ENCODE measurements at places on chromosomes 7 and 10.

DNA sequence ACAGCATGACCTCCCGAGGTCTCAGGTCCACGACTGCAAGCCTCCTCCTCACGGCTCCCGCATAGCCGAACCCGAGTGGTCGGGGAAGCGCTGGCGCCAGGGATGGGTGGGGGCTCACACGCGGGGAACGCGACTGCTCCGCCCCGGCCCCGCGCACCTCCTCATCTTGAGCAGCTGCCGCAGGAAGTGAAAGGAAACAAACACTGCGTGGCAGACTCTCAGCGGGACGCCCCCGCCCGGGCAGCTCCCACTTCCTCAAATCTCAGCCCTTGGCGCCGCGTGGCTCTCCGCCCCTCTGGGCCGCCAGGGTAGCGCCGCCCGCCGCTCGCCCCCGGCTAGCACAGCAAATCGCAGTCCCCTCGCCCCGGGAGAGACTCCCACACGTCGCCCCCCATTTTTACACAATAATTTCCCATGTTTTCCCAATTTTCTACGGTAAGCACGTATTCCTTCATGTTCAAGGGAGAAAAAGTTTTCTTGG is at the start of gene TMEM243:
TSS of gene TMEM243 (minus strand) at position 188 of the 481 bp plus-strand sequence. CDS start 229 bp downstream, outside the sequence.
- DNase-seq, result peak; percentile 53

GRCh38 chr10:30036811-30037210 is 22.6 kb downstream of the JCAD start:
- no peak for DNase-seq

DNA sequence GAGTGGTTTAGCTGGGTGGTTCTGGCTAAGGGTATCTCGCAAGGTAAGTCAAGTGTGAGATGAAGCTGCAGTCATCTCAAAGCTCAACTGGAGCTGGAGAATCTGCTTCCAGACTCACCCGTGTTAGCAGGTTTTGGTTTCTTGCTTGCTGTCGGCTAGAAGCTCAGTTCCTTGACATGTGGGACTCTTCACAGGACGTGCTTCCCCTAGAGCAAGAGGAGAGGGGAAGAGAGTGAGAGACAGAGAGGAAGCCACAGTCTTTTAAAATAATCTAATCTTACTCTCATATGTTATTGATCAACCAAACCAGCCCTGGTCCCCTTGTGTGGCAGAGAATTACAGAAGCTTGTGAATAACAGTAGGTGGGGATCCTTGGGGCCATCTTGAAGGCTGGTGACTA is 199.5 kb downstream of the REEP3 start:
- no peak for DNase-seq

DNA sequence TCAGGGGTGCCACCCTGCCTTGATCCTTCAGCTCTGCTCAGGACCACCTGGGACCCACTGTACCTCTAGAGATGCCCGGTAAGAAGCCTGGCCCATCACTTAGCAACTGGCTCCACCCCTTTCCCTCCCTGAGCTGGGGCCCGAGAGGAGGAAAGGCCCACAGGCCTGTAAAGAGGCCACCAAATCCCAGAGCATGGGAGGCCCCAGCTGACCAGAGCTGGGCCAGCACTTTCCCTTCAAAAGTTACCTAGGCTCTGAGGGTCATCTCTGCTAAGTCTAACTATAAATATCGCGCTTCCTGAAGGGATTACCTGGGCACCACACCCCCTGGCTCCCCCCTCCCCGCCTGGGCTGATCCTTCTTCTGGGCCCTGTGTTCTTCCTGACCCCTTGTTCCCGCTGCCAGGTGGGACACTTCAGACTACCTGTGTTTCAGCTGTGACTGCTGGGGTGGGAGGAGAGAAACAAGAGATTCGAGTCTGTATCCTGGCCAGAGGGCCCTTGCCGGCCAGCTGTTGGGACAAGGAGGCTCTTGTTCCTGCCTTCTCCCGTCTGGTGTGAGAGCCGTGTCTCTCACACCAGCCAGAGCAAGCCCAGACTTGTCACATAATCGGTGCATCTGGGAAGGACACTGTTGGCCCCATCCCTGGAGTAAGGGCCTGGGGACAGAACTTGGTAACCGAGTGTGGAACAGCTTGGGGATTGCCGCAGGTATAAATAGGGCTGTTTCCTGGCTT is 22.8 kb upstream of the ANKRD2 start:
- DNase-seq, result peak; percentile 66

- DNase-seq, result no peak
Observed at GRCh38 chr10:112959207-112959838, 9.3 kb downstream of the TCF7L2 start.

DNA sequence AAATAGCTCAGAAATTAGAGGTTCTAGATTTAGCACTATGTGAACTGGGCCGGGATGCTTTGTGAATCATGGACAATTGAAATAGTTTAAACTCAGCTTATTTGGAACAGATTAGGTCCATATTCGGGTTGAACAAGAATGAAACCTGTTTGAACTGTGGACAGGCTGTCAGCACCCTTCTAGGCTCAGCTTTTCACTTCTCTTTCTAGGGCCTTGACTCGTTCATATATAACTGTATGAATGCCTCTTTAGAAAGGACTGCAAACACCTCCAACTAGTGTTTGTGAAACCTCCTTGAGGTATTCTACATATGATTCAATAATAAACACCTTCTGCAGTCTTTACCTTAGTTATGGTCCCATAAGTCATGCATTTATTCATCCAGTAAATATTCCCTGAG is 115.6 kb downstream of the REEP3 start:
- DNase-seq, result no peak

GRCh38 chr10:82190432-82191260 is 315.7 kb downstream of the NRG3 start:
- DNase-seq, result no peak
